Astrocyte (in vitro differentiated cells and primary cell): ENCODE measurements at places on chromosomes 5 and 9. TPM values are rescaled to one million over a fixed set of nuclear protein-coding genes. Genes with fewer than 3 reads are reported as not detected.

NSG2 gene
- total RNA-seq, result 0.09 and 0.38 TPM in 2 replicates

KIAA1958 gene
- total RNA-seq, result 10.4 and 12.0 TPM in 2 replicates

ADAMTS19 gene
- 0.61 and 0.87 TPM in 2 replicates for total RNA-seq

KCNIP1 gene
- 0.45 and 0.60 TPM in 2 replicates for total RNA-seq

PRLR gene
- total RNA-seq, result 0.93 and 0.99 TPM in 2 replicates

WDR31 gene
- 1.6 and 2.1 TPM in 2 replicates for total RNA-seq

SLC6A7 gene
- total RNA-seq, result not detected in 2 replicates

PCSK1 gene
- total RNA-seq, result 0.18 and 0.48 TPM in 2 replicates

GRCh38 chr5:82421119-82421518, 143.0 kb upstream of the RPS23 start:
- DNase-seq, result peak; percentile 94

GRCh38 chr5:127976991-127977717, 106.4 kb upstream of the SLC12A2 start:
- DNase-seq, result no peak

GRCh38 chr9:134433909-134434882, 107.9 kb downstream of the RXRA start:
- no peak for DNase-seq

- DNase-seq, result no peak
Measured at GRCh38 chr5:151670953-151671636, 15.6 kb downstream of the SPARC start.

GRCh38 chr5:81949462-81949861, 22.4 kb upstream of the ATG10 start:
- DNase-seq, result no peak

DNA sequence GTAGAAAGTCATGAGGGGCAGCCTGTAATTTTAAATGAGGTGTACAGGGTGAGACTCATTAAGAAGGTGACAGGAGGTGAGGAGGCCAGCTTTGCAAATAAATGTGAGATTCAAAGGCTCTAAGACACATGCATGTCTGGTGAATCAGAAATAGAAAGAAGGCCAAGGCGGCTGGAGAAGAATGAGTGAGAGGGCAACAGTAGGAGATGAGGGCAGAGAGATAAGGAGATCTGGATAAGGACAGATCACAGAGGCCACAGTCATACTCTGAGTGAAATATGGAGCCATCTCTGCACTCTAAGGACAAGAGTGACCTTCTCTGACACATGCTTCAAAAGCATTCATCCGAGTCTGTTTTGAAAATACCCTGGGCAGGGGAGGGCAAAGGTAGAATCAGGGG, 90.7 kb downstream of the RAD23B start:
- DNase-seq, result no peak

- no peak for DNase-seq
Measured at GRCh38 chr5:159212657-159213462, 3.5 kb upstream of the RNF145 start.

- no peak for DNase-seq
Measured at GRCh38 chr9:72213906-72214305, 64.7 kb downstream of the GDA start.

- DNase-seq, result no peak
Measured at GRCh38 chr9:124008694-124009530, 2.7 kb upstream of the LHX2 start.

DNA sequence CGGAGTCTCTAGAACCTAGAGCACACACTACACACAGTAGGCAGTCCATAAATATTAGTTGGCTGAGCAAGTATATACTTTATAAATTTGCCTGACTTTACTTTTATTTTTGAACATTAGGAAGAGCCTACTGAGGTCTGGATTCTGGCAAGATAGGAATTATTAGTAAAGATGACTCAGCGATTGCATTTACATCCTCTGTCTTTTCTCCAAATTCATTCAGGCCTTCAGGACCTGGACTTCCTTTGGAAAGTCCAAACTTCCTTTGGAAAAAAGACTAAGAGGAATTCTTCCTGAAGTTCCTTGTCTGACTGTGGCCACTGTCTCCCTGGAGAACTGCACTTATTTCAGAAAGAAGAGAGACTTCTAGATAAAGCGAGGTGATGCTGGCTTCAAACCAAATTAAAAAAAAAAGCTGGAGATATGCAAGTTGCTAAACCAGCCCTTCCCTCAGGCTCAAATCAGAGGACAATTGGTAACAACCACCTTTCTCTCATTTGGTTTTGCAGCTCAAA, 251.3 kb downstream of the GAS1 start:
- DNase-seq, result peak; percentile 23

DNA sequence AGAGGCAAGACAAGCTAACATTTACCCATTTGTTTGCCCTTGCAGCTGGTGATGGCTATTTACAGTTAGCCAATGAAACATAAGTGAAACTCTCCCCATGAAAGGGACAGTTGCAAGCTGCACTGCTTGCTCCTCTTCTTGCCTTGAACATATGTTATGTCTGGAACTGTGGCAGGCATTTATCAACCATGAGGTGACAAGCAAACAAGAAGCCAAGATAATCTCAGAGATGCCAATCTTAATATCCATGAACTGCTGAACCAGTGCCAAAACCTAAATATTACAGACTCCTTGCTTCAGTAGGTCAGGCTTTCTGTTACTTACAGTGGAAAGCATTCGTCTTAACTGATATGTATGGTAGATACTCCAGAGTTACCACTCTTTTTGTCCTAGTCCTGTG, 133.4 kb downstream of the ACTBL2 start:
- peak; percentile 6 for DNase-seq

GRCh38 chr5:56102889-56103288, 108.1 kb upstream of the IL6ST start:
- no peak for DNase-seq

DNA sequence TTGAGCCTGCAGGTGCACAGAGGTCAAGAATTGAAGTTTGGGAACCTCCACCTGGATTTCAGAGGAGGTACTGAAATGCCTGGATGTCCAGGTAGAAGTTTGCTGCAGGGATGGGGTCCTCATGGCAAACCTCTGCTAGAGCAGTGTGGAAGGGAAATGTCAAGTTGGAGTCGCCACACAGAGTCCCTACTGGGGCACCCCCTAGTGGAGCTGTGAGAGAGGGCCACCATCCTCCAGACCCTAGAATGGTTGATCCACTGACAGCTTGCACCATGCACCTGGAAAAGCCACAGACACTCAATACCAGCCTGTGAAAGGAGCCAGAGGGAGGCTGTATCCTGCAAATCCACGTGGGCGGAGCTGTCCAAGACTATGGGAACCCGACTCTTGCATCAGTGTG, 78.0 kb downstream of the GABRA1 start:
- DNase-seq, result no peak
